Glutamatergic neuron (in vitro differentiated cells): ENCODE measurements at places on chromosomes 13 and 19.

DNA sequence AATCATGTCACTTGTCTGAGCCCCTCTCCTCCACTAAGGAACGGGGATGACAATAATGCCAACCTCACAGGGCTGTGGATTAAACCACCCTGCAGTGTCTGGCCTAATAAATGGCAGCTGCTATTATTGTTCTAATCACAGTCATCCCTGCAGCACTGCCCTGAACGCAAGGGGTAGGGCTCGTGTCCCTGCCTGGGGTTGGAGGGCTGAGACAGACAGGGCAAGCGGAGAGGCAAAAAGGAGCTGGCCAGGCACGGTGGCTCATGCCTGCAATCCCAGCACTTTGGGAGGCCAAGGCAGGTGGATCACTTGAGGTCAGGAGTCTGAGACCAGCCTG is 10.2 kb upstream of the KPTN start:
- DNase-seq, result no peak
- peak overlapping the region; percentile 39 for H3K4me3 ChIP-seq
- H3K27me3 ChIP-seq, result peaks cover 12% of the 10 kb centered on the region
- H3K4me1 ChIP-seq, result peaks cover 38% of the 10 kb centered on the region
- peak overlapping the region; percentile 89 for H3K27ac ChIP-seq
- peaks cover 7% of the 10 kb centered on the region for H3K36me3 ChIP-seq

GRCh38 chr13:110307767-110308655 is 927 bp downstream of the COL4A2 start:
- H3K4me3 ChIP-seq, result peak overlapping the region; percentile 96
- H3K4me1 ChIP-seq, result peaks cover 24% of the 10 kb centered on the region
- peak overlapping the region; percentile 77 for H3K27ac ChIP-seq
- H3K36me3 ChIP-seq, result no peaks in the 10 kb centered on the region
- H3K27me3 ChIP-seq, result peaks cover 17% of the 10 kb centered on the region
- DNase-seq, result peak; percentile 58

GRCh38 chr13:114099918-114100445 is 32.4 kb downstream of the RASA3 start:
- peak overlapping the region; percentile 38 for H3K4me3 ChIP-seq
- no peaks in the 10 kb centered on the region for H3K36me3 ChIP-seq
- H3K27ac ChIP-seq, result peak overlapping the region; percentile 83

- H3K36me3 ChIP-seq, result no peaks in the 10 kb centered on the region
- H3K4me1 ChIP-seq, result peaks cover 3% of the 10 kb centered on the region
- peak overlapping the region; percentile 93 for H3K27ac ChIP-seq
- H3K4me3 ChIP-seq, result peak overlapping the region; percentile 87
- H3K27me3 ChIP-seq, result peaks cover 3% of the 10 kb centered on the region
Measured at GRCh38 chr13:44140888-44141724, 232.5 kb upstream of the SERP2 start.

DNA sequence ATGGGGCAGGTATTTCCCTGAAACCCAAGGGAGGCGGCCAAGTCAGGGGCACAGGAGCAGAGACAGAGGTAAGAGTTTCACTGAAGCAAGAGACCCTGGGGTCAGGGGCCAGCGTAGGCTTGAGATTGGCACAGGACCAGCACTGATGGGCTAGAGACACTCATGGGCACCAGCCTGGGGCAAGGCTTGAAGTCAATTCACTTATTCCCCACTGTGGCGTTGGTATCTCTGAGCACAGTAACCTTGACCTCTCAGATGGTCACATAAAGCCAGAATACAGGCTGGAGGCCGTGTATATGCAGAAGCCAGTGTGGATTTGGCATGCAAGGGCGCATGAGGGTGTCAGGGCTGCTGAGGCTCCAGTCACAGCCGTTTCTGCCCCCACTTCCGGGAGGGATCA is 173.5 kb upstream of the GPR12 start:
- DNase-seq, result no peak
- peaks cover 5% of the 10 kb centered on the region for H3K36me3 ChIP-seq
- H3K27ac ChIP-seq, result no peak overlapping the region
- H3K4me1 ChIP-seq, result peaks cover 11% of the 10 kb centered on the region
- H3K27me3 ChIP-seq, result peaks cover 10% of the 10 kb centered on the region

DNA sequence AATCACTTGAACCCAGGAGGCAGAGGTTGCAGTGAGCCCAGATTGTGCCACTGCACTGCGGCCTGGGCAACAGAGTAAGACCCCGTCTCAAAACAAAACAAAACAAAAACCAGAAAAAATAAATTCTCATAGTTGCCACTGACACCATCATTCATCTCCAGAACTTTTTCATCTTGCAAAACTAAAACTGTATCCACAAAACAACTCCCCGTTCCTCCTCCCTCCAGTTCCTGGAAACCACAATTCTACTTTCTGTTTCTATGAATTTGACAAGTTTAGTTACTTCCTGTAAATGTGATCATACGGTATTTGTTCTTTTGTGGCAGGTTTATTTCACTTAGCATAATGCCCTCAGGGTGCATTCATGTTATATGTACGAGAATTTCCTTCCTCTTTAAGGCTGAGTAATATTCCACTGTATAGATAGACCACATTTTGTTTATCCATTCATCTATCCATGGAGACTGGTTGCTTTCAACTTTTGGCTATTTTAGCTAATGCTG is 13.2 kb upstream of the ADGRE5 start:
- H3K27me3 ChIP-seq, result peaks cover 8% of the 10 kb centered on the region
- H3K4me3 ChIP-seq, result no peak overlapping the region
- no peaks in the 10 kb centered on the region for H3K36me3 ChIP-seq
- no peak overlapping the region for H3K27ac ChIP-seq
- DNase-seq, result no peak
